ENCODE measurements at places on chromosomes 5 and 9.

GRCh38 chr9:132749306-132749705, 79.0 kb downstream of the GTF3C4 start:
- no peak for DNase-seq

- no peak for DNase-seq
Observed at GRCh38 chr9:76200315-76200714, 193.9 kb downstream of the RFK start.

GRCh38 chr9:112170235-112170634, 4.9 kb downstream of the SUSD1 start:
- DNase-seq = no peak

DNA sequence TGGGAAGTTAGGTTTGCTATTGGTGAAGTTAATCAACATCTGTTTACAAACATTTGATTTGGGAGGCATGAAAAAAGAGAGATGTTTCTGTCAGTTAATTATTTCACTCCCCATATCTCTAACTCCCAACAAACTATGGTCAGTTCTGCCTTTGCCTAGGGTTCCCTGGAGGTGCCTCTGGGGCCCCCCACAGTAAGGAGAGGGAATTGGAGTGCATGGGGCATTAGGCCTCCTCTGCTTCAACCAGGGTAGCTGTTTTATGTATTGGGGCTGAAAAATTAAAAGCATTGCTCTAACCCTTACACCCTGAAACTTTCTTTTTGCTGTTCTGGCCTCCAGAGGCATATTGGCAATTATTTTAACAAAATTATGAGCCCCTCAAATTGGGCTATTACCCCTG, 32.3 kb downstream of the RUSC2 start:
- DNase-seq = no peak

DNA sequence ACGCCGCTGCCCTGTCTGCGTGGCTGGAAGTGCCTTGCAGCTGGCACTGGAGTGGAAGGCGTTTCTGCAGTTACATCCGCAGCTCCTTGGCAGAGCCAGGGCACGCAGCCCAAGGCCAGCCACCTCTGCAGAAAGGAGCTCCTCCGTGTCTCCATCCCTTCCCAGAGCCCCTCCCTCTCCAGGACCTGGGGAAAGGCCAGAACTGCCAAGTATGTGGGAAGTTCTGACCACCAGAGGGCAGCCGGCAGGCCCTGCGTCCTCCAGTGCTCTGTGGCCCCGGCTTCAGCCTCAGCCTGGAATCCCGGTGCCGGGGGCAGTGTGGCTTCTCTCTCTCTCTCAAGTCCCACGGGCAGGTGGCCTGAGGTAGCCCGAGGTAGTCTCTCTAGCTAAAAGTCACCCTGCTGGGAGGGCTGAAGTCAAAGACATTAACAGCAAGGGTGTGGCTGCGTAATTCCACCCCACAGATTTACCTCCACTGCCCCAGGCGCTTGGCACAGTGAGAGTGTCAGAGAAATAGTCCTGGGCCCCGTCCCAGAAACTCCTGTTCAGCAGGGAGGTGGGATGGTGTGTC, 101.7 kb upstream of the FCN2 start:
- peak; percentile 68 for DNase-seq

DNA sequence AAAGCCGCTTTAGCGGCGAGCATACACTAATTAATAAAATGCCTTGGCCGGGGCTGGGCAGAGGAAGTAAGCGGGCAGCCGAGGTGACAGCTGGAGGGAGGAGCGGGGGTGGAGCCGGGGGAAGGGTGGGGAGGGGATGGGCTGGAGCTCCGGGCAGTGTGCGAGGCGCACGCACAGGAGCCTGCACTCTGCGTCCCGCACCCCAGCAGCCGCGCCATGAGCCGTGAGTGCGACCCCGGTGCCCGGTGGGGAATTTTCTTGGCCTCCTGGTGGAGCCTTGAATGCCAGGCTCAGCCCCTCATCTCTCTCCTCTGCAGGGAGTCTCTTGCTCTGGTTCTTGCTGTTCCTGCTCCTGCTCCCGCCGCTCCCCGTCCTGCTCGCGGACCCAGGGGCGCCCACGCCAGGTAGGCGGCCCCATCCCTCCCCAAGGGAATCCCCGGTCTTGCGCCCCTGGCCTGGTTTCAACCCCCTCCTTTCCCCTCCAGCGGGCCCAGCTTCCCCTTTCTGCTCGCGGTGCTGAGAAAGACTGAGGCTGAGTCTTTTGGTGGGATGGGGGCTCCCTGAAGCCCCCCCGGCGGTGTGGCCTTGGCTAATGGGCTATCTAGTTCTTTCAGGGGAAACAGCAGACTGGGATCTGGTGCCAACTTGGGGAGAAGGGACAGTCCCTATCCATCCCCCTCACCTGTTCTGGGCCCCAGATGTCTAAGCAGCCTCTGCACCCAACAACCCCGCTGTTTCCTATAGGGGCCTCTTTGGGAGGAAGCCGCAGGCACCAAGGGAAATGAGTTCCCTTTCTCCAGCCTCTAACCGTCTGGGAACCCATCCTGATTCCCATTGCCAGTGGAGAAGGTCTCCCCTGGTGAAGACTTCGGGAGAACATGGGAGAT, at the start of gene PTGS1:
Gene PTGS1, plus strand, starts transcription at position 156 of the 887 bp plus-strand sequence. Its CDS starts 61 bp downstream, at position 217.
- no peak for DNase-seq

- no peak for DNase-seq
Observed at GRCh38 chr9:748861-749497, 92.5 kb upstream of the DMRT1 start.

DNA sequence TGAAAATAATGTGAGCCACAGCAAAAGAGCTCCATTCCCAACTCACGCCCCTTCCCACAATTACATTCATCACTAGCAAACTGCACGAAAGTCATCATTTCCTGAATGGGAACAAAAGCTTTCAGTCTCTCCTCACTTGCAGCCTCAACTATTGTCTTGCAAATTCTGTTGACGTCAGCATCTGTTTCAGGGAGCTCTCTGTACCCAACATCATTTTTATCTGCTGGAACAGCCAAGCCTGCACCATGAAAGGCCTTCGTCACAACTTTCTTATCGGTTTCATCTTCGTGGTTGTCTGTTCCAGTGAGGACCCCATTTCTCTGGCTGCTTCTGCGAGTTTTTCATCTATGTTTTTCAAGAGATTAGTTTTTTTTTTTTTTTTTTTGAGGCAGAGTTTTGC, 14.3 kb upstream of the RNF130 start:
- no peak for DNase-seq

- no peak for DNase-seq
Observed at GRCh38 chr5:131357739-131358561, 94.1 kb downstream of the CDC42SE2 start.

DNA sequence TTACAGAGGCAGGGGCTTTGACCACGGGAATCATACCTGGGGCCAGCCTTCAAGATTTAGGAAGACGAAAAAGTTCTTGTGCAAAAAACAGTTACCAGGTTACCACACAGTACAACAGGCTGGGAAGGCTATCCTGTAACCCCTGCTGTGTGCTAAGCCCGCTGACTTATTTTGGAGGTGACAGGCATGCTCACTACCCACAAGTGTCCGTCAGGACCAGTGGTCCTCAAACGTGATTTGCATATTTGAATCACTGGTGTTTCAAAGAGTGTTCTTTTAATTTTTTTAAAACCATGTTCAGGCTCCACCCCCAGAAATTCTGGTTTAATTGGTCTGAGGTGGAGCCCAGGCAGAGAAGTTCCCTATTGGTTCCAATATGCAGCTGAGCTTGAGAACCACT, 146.6 kb downstream of the TTLL11 start:
- no peak for DNase-seq

Measured in H4 (cell line).